Activated CD4-positive, alpha-beta T cell treated with anti-CD3 and anti-CD28 coated beads, Interleukin-2, amount 50 U/mL, for 4 hours (primary cell): ENCODE measurements at places on chromosomes 3 and 15.
A peak's percentile ranks its signal among the peaks of the same experiment; 100 is the strongest.

GRCh38 chr3:182786564-182787196 lies 6.6 kb upstream of the ATP11B start:
- DNase-seq: no peak

DNA sequence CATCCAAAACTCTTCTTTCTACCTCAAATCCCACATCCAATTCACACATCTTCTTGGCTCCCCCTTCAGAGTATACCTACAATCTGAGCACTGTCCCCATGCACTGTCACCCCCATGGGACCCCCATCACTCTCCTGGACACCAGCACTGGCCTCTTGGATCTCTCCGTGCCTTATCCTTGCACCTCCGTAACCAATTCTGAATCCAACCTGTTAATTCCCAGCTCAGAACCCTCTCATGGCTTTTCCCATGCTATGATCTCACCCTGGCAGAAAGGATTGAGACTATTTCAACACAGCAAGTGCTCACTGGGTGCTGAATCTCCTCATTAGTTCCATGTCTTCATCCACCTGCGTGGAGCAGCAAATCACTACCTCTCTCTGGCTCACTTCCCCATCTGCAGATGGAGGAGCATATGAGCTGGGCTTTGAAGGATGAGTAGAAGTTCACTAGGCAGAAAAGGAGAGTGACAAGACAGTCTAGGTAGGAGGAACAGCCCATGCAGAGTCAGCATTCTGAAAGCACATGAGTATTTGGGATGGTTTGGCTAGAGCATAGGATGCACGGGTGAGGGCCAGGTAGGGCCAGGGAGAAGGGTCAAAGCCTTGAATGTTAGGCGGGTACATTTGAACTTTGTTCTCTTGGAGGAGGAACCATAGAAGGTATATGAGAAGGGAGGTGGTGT lies 48.7 kb downstream of the SLC6A6 start:
- DNase-seq: no peak

- DNase-seq: peak; percentile 44
These were observed 2.3 kb downstream of the GORASP1 start for GRCh38 chr3:39104961-39105686.

- no peak for DNase-seq
These were observed 93.0 kb upstream of the IGSF10 start for GRCh38 chr3:151553888-151554287.

DNA sequence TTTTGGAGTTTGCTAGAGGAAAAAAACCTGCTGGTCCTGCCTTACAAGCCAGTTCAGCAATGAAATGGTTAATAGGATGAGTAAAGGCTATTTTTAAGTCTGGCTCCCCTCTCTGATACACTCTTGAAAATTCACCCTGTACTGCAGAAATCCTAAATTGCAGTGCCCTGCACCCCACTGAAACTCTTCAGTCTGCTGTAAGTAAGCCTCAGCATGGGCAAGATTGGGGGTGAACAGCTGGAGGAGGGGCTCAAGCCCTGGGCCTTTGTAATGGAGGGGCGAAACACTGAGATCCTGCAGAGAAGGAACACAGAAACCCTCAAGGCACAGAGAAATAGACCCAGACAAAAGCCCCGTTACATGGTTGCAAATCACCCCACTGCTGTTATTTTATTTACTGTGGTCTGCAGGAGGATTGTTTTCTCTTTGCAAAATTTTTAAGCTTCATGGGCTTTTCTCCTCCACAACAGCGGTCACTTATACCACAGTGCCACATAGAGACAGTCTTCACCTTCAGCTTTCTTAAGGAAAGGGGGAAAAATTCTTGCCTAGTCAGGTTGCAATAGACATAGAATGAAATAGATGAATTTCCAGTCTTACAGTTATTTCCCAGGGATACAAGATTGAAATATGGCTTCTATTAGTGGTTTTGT lies 45.0 kb downstream of the SOX2 start:
- no peak for DNase-seq

GRCh38 chr3:94359996-94360395 lies 297.1 kb downstream of the NSUN3 start:
- no peak for DNase-seq

- no peak for DNase-seq
These were observed 63.1 kb upstream of the BOC start for GRCh38 chr3:113148284-113148683.

DNA sequence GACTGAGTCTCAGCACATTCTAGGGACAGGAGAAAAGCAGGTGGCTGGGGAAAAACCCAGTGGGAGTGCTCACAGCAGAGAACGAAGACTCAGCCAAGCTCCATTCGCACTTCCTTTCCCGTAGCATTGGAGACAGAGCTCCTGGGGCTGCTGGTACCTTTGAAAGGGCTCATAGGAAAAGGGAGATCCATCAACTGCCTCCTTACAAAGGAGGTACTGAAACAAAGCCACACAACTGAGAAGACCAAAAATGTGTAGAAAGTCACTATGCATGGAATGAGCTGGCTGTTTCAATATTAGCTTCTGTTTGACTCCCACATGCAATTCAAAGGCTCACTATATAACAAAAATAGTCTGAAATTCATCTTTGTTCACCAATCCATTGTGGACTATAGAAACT lies 16.9 kb downstream of the STIMATE start:
- DNase-seq: no peak

GRCh38 chr3:42195879-42196330 lies 70.1 kb downstream of the CCK start:
- DNase-seq: no peak

GRCh38 chr3:189655617-189656016 lies 24.4 kb downstream of the TP63 start:
- DNase-seq: no peak

- DNase-seq: no peak
These were observed 227.6 kb upstream of the POU1F1 start for GRCh38 chr3:87503900-87504498.

- DNase-seq: no peak
These were observed 98.4 kb upstream of the LRRFIP2 start for GRCh38 chr3:37272741-37273140.

- no peak for DNase-seq
These were observed 105.4 kb downstream of the PLCL2 start for GRCh38 chr3:16990163-16990562.

- DNase-seq: no peak
These were observed 874.7 kb upstream of the GBE1 start for GRCh38 chr3:82636177-82636576.

DNA sequence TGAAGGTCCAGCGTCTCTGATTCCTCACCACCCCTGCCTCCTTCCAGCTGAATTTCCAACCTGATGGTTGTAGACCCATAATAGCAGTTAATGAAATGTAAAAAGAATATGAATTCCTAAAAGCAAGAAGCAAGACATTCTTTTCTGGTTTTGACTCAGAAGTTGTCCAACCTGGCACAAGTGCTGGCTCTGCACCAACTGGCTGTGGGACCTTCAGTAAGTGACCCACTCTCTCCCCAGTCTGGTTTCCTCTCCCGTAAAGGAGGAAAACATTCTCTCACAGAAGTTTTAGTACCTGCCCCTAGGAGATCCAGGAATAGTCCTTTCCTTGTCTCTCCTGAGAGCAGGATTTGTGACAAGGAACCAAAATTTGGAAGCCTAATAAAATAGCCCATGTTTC lies 236.9 kb upstream of the TRIM42 start:
- no peak for DNase-seq

- DNase-seq: no peak
These were observed 165.2 kb upstream of the MYRIP start for GRCh38 chr3:39644176-39644575.

DNA sequence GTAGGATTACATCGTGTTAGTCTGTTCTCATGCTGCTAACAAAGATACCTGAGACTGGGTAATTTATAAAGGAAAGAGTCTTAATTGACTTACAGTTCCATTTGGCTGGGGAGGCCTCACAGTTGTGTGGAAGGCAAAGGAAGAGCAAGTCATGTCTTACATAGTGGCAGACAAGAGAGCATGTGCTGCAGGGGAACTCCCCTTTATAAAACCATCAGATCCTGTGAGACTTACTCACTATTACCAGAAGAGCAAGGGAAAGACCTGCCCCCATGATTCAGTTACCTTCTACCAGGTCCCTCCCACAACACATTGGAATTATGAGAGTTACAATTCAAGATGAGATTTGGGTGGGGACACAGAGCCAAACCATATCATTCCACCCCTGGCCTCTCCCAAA lies 3.4 kb downstream of the SLC25A26 start:
- DNase-seq: no peak

DNA sequence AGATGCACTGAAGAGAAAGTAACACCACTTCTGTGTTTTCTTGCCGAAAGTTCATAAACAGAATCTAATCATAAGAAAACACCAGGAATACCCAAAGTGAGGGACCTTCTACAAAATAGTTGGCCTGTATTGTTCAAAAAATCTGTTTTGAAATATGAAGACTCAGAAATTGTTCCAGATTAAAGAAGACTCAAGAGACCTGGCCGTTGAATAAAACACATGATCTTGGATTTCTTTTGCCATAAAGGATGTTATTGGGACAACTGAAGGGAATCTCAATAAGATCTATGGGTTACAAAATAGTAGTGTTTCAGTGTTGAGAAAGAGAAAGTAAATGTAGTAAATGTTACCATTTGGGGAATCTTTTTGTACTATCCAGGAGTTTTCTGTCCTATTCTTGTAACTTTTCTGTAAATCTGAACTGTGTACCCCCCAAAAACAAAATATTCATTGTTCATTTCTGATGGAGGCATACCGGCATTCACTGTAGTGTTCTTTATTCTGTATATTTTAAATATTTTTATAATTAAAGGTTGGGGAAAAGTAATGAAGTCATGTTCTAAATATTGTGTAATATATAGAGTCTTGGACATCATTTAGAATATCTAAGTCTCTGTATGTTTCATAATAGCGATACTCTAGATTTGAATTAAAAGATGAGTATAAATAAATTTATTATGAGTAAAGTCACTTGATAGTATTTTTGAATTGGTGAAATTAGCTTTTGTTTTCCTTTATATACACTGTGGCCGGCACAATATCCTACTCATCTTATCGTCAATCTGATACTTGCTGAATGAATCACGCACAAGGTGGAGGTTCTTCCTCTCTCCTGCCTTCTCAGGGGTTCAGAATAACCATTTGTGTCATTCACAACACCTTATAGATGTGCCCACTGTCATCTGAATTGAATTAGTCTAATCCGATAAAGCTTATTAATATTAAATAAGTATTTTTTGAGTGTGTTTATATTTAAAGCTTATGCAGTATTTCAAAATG lies 66.7 kb downstream of the TRAK1 start:
- DNase-seq: no peak

GRCh38 chr3:106185949-106186348 lies 317.1 kb upstream of the CBLB start:
- DNase-seq: no peak

DNA sequence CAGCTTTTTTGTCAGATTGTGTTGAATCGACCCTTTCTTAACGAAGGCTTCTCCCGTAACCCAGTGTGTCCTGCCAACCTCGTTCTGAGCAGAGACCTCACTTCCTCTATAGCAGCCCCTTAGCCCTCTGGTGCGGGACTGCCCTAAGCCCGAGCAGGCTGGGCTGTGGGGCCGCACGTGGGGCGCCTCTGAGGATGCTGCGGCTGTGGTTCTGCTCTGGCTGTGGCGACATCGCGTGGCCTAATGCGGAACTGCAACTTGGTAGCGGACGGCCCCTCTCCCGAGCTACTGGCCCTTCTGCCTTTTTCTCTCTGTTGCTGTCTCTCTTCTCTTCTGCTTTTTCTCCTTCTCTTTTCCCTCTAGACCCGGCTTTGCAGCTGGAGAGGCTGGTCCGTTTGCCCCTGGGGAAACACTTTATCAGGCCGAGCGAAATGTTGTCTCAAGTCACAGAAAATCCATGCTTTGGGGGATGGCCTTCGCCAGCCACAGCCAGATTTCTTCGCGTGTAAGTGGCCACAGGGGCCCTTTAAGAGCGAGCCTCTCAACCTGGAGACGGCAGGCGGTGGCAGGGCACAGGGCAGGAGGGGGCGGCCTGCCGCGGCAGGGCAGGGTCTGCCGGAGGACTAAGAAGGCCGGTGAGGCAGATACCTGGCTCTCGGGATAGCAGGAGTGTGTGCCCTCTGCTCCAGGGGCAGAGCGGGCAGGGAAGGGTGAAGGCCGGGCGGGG lies 19.4 kb upstream of the KIF23 start:
- DNase-seq: peak; percentile 85

GRCh38 chr3:161400650-161401049 lies 29.3 kb upstream of the SPTSSB start:
- DNase-seq: no peak

DNA sequence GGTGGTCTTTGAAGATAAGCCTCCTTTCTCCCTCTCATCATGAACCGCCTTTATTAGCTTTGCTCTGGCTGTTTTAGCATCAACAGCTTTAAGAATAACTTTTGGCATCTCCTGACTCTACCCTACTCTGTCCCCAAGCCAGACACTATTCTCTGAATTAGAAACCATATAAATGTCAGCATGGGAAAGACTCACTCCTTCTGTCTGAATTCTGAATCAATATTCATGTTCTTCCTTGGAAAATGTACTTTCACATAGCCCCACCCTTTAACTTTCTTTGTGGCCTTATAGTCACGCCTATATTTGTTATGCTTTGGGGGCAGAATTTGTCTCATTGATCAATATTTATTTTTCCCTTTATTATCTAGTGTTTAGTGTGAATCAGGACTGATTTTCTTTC lies 131.7 kb upstream of the NR2E3 start:
- no peak for DNase-seq

GRCh38 chr3:37922721-37923568 lies 61.3 kb downstream of the CTDSPL start:
- no peak for DNase-seq

DNA sequence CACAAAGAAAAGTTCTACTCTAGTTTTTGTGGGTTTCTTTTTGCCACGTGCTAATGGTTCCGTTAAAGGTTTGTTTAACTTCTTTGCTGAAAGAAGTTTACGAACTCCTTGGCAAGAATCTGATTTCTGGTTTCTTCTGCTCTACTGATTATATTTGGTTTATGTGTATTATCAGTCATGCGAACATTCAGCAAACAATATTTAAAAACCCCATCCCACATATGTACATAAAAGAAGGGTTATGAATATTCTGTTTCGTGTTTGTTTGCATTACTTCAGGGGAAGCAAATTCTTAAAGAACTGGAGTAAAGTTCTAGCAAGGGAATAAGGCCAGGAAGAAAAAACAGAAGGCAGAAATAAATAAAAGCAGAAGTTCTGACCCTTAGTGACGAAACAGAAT lies 9.8 kb downstream of the LARS2 start:
- DNase-seq: no peak

- DNase-seq: no peak
These were observed 331.9 kb upstream of the WNT5A start for GRCh38 chr3:55819005-55819404.

DNA sequence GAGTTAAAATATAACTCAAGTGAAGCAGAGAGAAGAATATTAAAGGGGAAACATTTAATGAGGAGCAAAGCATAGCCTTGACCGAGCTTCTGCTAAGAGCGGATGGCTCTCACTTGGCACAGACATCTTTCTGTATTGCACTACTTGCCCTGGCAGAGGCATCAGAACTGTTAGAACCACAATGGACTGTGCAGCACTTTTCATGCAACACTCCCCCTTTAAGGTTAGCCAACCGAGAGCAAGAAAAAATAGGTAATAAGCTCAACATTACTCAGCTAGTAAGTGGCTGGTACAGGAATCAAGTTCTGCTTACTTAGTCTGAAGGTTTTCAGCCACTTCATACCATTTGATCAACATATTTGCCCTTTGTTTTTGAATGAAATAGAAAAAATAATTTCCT lies 33.7 kb downstream of the CRTC3 start:
- DNase-seq: no peak

GRCh38 chr3:182405759-182406158 lies 387.5 kb upstream of the ATP11B start:
- DNase-seq: no peak

GRCh38 chr3:56673781-56674457 lies 9.1 kb downstream of the TASOR start:
- no peak for DNase-seq
